ENCODE measurements at places on chromosomes 11 and 22. TPM values are rescaled to one million over a fixed set of nuclear protein-coding genes. Genes with fewer than 3 reads are reported as not detected.

Gene LDHAL6A
- total RNA-seq, result not detected

Gene SLC37A2
- total RNA-seq, result 0.57 TPM

Gene EMID1
- total RNA-seq, result not detected

Gene RAB39A
- total RNA-seq, result not detected

Gene POU2AF2
- not detected for total RNA-seq

Gene OR56B4
- not detected for total RNA-seq

Gene SMIM38
- total RNA-seq, result not detected

Measured in thoracic aorta endothelial cell (primary cell).